ENCODE measurements at places on chromosomes 3 and 15.
A peak's percentile ranks its signal among the peaks of the same experiment; 100 is the strongest.

- peak; percentile 59 for DNase-seq
Measured at GRCh38 chr15:53586799-53587198, 172.7 kb downstream of the WDR72 start.

DNA sequence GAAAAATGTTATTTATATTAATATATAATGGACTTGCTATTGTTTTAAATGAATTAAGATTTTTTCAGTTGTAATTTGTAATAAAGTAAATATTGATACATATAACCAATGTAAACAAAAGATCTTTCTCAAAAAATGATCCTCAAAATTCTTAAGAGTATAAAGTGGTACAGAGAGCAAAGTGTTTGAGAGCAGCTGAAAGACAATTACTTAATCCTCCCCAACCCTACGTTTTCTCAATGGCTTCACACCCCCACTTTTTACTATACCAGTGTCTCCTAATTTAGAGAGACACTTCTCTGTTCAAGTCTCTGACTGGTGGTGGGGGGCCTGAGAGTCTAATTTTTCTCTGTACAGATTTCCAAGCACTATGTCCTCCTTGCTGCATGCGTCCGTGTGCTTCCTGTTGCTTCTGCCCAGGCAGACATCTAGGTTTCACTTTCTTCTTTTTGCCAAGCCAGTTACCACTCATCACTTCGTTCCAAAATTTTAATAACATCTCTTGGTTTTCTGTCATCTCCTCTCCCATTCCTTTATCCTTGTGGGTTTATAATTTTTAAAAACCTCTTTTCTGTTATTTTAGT, 276.3 kb upstream of the DNAJC19 start:
- DNase-seq, result no peak

- DNase-seq, result peak; percentile 98
Measured at GRCh38 chr3:44992555-44993470, 16.8 kb downstream of the EXOSC7 start.

DNA sequence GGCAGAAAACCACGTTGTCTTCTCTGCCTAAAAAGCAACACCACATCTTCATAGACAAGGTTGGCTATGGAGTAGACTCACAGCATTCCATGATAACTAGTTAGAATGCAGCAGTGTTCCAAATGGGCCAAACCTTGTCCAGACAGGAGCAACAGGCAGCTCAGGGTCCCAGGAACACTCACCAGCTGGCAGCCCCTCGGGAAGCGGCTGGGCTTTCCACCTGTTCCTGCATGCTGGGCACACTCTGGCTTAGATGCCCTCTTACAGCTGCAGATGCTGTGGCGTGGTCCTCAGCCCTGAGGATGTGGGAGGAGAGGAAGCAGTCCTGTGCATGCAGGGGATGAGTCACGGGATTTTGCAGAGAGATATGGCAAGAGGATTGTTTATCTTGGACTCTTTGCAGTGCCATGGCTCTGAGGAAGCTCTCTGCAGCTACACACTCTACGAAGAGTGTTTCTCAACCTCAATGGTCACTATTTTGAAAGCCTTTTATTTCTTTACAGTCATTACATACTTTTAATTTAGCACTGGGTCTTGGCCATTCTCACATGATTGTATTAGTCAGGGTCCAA, 11.3 kb downstream of the NRROS start:
- DNase-seq, result peak; percentile 95

DNA sequence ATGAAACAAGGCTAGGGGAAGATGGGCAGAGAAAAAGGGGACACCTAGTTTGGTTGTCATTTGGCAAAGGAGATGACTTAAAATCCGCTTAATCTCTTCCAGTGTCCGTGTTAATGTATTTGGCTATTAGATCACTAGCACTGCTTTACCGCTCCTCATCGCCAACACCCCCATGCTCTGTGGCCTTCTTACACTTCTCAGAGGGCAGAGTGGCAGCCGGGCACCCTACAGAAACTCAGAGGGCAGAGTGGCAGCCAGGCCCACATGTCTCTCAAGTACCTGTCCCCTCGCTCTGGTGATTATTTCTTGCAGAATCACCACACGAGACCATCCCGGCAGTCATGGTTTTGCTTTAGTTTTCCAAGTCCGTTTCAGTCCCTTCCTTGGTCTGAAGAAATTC, 39.6 kb downstream of the DNASE1L3 start:
- DNase-seq, result no peak

All from epithelial cell of esophagus (primary cell).